ENCODE measurements at places on chromosomes 3 and 15.
A peak's percentile ranks its signal among the peaks of the same experiment; 100 is the strongest.

DNA sequence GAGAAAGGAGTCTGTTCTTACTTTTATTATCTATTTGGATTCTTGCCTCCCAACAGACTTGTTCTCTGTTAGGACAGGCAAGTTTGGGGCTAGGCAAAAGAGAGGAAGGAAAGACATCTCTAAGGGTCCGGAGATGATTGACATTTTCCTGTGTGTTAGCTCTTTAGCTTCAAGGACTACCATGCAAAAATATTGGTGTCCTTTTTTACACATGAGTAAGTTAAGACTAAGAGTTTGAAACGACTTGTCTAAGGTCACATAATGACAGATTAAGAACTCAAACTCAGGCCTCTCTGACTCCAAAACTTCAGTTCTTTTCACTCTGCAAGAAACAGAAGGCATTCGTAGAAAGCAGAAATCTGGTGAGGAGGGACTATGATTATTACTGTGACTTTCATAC lies 5.9 kb downstream of the LMCD1 start:
- no peak for DNase-seq

GRCh38 chr3:150798122-150798618 lies 35.2 kb upstream of the SIAH2 start:
- DNase-seq = no peak

DNA sequence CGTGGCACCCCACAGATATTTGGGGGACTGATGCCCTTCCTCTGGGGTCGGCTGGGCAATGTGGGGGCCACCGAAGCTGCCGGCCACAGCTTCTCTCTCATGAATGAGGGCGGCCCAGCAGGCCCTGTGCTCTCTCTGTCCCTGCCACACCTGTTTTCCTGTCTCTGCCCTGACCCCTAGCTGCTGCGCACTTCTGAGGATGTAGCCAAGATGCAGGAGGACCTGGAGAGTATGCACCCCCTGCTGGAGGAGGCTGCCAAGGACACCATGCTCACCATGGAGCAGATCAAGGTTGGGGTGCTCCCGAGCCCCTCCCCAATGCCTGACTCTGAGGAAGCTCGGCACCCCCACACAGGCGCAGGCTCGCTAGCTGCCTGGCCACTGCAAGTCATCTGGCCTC lies 59.7 kb downstream of the SEMA3G start:
- no peak for DNase-seq

GRCh38 chr15:40984964-40985363 lies 31.7 kb downstream of the CHAC1 start:
- peak; percentile 21 for DNase-seq

- no peak for DNase-seq
Measured at GRCh38 chr3:44612678-44613077, 12.2 kb upstream of the ZNF197 start.

DNA sequence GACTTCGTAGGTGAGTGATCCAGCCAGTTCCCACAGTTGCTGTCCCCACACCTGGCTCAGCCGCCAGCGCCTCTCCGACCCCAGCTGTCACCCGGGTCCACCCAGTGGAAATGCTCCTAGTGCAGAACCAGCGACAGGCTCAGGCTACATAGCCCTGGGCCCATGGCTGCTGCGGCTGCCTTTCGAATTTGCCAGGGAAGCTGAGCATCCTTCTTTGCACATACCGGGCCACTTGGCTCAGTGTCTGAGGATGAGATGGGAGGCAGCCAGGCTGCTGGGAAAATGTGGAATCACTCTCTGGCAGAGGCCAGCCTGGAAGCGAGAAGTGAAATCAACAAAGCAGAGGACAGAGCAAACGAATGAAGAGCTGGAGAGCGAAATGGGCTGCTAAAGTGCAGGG lies 80.1 kb downstream of the ST8SIA2 start:
- no peak for DNase-seq

DNA sequence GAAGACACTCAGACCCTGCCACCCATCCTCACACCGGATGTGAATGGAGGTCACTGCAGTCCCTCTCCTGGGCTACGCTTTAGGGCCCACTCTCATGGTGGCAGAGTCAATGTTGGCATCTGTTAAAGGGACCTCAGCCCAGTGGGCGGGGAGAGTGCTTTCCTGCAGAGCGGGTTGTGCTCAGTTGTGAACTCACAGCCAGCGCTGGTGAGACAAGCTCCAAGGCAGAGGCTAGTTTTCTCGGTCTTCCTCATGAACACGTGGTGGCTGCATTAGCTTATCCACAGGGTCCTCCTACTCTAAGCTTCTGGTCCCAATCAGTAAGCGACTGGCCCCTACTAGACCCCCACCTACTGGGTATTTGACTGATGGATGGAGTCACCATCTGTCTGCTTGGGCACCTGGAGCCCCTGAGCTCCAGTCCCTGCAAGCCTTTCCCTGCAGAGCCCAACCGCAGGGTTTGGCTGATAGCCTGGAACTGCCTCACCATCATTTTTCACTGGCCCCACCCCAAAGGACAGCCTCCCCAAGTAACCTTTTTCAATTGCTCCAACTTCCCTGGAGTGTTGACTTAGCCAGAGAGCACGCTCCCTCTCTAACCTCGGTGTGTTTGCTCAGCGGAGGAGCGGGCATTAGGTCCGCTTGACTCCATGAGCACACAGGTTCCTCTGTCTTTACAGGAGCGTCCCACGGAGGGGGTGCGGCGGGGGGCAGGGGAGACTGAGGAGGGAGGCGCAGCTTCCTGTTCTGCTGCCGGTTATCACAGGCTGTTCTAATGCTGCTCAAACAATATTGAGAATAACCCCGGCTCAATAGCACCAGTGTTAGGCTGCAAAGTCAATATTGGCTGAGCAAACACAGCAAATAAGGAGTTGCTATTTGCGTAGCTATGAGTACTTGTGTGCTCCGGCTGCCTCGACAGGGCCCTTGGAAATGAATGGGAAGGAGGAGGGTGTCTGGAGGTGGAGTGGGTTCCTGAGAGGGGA lies 141.7 kb downstream of the RPLP1 start:
- DNase-seq = peak; percentile 45

DNA sequence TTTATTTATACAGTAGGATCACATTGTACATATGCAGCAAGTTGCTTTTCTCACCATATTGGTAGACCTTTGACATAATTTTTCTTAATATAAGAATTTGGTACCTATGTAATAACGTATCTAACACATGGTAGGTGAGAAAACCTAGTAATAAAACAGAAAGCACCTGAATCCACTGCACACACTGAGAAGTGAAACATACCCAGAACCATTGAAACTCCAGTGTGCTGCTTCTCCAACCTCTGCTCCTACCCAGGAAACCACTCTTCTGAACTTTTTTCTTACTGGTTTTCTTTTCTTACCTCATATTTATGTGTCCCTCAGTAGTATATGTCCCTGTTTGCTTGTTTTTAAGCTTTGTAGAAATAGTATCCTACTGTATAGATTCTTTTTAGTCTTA lies 293.0 kb downstream of the UBE2E2 start:
- DNase-seq = no peak

DNA sequence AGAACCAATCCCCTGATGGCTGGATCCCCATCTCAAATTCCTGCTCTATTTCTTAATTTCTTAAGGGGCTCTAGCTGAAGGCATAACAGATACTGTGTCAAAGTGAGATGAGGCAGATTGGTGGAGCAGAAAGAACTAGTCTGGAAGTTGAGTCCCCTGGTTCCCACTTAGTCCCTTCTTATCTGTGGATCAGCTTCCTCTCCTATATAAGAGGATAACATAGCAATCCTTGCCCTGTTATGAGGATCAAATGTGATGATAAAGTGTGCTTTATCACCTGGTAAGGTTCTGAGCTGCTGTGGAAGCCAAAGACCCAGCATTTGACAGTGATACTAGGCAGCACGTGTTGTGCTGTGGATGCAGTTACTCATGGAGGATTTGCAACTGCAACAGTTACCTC lies 8.1 kb upstream of the SIN3A start:
- DNase-seq = no peak

GRCh38 chr3:149507491-149508324 lies 33.2 kb downstream of the TM4SF4 start:
- DNase-seq = peak; percentile 69

DNA sequence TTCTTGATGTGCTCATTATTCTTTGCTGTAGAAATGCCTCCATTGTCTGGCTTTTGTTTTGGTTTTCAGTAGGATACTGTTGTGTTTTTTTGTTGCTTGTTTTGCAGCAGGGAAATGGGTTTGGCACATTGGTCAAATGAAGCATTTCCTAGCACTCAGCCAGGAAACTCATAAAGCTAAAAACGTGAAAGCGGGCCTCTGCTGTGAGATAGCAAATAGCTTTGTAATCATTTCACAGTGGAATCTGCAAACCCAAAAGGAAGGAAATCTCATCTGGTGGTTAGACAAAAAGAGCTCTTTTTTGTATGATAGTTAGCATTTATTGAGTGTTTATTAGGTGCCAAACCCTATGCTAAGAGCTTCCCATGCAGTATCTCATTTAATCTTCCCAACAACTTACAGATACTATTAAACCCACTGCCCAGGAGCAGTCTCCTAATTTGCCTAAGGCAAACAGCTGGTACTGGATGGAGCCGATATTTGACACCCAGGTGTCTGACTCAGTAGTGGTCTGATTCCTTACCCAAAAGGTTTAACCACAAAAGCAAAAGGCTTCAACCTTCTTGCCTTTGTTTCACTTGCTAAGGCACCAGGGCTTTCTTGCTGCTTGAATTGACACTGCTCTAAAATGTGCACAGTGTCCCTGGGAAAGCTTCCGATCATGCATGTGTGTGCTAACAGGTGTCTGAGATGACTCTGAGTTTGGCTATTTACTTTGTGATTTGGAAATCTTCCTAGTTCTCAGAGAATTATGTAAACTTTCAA lies 527.9 kb upstream of the MDFIC2 start:
- DNase-seq = no peak

- DNase-seq = no peak
Measured at GRCh38 chr3:143951351-143951971, 20.2 kb upstream of the DIPK2A start.

GRCh38 chr3:113662824-113663223 lies 33.6 kb downstream of the USF3 start:
- no peak for DNase-seq

DNA sequence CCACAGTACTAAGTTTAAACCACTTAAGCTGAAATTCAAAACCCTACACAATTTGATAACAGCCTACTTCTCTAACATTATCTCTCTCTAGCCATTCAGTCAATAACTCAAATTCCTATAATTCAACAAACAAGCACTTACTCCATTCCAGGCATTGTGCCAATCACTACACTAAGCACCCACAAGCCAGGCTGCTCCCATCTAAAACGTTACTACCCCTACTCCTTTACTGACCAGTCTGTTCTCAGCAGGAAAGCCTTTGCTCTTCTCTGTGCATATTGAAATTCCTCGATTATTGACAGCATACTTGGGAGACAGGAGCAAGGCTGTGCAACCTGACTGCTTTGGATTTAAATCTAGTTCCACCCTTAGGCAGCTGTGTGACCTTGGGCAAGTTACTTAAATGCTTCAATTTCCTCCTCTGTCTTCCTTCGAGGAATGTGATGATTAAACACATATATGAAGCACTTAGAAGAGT lies 177.2 kb upstream of the THBS1 start:
- DNase-seq = no peak

GRCh38 chr3:112598731-112599130 lies 36.9 kb downstream of the SLC35A5 start:
- DNase-seq = no peak
